Stimulated activated CD4-positive, alpha-beta T cell treated with anti-CD3 and anti-CD28 coated beads, TNF-alpha, amount 100 ng/mL, for 48 hours (primary cell): ENCODE measurements at places on chromosomes 1 and 21.

- DNase-seq: no peak
Measured at GRCh38 chr1:207022996-207023679, 9.4 kb downstream of the C1orf116 start.

DNA sequence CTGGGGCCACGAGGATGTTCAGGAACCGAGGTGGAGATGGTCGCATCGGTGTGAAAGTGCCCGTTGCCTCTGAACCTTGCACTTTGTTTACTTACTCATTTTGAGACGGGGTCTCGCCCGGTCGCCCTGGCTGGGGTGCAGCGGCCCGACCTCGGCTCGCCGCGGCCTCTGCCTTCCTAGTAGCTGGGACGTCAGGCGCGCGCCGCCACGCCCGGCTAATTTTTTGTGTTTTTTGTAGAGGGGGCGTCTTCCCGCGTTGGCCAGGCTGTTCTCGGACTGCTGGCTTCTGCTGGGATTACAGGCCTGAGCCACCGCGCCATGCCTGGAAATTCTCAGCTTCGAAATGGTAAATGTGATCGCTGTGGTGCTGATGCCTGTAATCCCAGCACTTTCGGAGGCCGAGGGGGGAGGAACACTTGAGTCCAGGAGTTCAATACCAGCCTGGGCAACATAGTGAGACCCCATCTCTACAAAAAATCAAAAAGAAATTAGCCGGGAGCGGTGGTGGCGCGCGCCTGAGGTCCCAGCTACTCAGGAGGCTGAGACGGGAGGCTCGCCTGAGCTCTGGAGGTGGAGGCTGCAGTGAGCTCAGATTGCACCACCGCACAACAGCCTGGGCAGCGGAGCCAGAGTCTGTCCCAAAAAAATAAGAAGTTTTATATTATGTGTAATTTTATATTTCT is 684 bp upstream of the MRPL20 start:
- no peak for DNase-seq

GRCh38 chr1:192869308-192869940 is 60.6 kb downstream of the RGS2 start:
- no peak for DNase-seq

GRCh38 chr1:205446828-205447227 is 9.0 kb downstream of the BLACAT1 start:
- DNase-seq: no peak

DNA sequence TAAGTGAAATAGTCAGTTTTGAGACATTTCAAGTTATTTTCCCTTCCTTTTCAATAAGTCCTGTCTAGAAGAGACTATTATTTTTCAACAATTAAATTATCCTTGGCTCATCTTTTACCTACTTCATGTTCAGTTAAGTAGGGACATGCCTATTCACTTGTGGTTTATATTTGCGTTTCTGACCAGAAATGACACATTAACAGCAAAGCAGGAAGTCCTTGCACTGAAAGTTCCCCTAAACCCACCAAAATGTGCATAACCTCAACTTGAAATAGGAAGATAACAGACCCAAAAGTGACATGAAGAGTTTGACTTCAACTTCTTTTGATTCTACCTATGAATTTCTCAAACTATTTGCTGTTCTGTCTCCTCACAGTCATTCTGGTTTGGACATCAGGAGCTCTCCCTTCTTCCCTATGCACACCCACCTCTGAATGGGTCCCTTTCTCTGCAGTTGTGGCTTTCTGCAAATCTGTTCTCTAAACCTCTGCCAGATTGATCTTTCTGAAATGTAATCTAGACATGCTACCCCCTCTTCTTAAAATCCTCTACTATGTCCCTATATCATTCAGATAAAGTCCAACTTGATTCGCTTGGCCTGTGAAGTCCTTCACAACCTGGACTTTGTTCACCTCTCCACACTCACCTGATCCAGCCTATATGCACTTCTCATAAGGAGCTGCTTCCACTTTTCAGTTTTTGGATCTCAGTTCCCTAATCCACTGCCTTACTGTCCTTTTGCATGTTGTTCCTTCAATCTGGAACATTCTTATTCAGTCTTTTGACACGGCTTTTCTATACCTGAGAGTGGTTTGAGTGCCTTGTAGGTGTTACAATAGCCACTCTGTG is 661.5 kb upstream of the ADGRL4 start:
- DNase-seq: no peak

GRCh38 chr1:19443326-19443725 is 42.0 kb downstream of the CAPZB start:
- no peak for DNase-seq
